ENCODE measurements at places on chromosomes 4 and X.

- DNase-seq: no peak
These were observed 52.1 kb upstream of the PCDH10 start for GRCh38 chr4:133096972-133097371.

DNA sequence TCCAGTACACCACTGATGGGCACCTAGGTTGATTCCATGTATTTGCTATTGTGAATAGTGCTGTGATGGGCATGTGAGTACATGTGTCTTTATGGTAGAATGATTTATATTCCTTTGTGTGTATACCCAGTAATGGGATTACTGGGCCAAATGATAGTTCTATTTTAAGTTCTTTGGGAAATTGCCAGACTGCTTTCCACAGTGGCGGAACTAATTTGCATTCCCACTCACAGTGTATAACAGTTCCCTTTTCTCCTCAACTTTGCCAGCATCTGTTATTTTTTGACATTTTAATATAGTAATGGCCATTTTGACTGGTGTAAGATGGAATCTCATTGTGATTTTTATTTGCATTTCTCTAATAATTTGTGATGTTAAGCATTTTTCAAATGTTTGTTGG is 25.9 kb downstream of the CC2D2A start:
- no peak for DNase-seq

DNA sequence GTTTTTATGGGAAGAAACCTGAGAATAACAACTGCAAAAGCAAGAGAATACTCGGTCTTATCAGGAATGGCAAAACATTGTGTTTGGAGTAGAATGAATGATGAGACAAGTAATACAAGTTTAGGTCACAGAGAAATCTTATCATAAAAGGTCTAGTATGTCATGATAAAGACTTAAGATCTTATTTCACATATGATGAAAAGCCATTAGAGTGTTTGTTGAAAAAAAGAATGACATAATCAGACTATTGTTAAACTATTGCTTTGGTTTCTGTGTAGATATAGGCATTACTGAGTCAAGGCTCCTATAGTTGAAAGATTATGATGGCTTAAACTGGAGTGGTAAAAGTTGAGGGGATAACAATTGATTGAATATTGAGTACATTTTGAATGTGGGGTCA is 603.6 kb downstream of the CCSER1 start:
- DNase-seq: no peak

- no peak for DNase-seq
These were observed 20.5 kb upstream of the FAM193A start for GRCh38 chr4:2515830-2516550.

GRCh38 chrX:137428221-137428661 is 137.7 kb upstream of the ZIC3 start:
- no peak for DNase-seq

- no peak for DNase-seq
These were observed 2.0 kb downstream of the ANKRD37 start for GRCh38 chr4:185398618-185399017.
